ENCODE measurements at places on chromosomes 5 and 9.

GRCh38 chr5:92640340-92640739, 940.7 kb downstream of the NR2F1-AS1 start:
- no peak for DNase-seq

DNA sequence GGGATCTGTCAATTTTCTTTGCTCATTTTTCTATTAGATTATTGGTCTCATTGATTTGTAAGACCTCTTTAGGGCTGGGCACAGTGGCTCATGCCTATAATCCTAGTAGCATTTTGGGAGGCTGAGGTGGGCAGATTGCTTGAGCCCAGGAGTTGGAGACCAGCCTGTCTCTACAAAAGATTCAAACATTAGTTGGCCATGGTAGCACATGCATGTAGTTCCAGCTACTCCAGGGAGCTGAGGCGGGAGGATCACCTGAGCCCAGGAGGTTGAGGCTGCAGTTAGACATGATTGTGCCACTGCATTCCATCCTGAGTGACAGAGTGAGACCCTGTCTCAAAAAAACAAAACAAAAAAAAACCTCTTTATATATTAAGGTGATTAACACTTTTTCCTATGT, 6.4 kb upstream of the SHROOM1 start:
- no peak for DNase-seq

GRCh38 chr9:93297659-93298497, 113.9 kb downstream of the WNK2 start:
- no peak for DNase-seq

- DNase-seq = no peak
Observed at GRCh38 chr5:151614565-151614964, 23.4 kb upstream of the FAT2 start.

- DNase-seq = no peak
Observed at GRCh38 chr9:103364753-103365152, 369.6 kb downstream of the CYLC2 start.

DNA sequence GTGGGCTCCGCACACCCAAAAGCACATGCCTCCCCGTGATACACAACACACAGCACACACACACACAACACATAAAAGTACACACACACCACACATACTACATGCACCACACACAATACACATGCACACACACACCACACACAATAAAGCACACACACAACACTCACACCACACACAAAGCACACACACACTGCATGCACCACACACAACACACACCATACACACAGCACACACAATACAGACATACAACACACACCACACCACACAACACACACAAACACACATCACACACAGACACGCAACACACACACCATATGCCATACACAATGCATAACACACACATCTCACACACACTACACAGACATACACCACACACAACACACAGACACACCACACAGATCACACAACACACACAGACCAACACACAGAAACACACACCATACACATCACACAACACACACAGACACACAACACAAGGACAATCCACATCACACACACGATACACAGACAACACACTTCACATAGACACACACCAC, 3.4 kb upstream of the CCDC187 start:
- no peak for DNase-seq

Data from GDM1 (cell line).